ENCODE measurements at places on chromosomes 13 and 19. TPM values are rescaled to one million over a fixed set of nuclear protein-coding genes. Genes with fewer than 3 reads are reported as not detected.

The ZNF737 gene
- 36.3 TPM for polyA plus RNA-seq

The EBPL gene
- 50.4 TPM for polyA plus RNA-seq

DNA sequence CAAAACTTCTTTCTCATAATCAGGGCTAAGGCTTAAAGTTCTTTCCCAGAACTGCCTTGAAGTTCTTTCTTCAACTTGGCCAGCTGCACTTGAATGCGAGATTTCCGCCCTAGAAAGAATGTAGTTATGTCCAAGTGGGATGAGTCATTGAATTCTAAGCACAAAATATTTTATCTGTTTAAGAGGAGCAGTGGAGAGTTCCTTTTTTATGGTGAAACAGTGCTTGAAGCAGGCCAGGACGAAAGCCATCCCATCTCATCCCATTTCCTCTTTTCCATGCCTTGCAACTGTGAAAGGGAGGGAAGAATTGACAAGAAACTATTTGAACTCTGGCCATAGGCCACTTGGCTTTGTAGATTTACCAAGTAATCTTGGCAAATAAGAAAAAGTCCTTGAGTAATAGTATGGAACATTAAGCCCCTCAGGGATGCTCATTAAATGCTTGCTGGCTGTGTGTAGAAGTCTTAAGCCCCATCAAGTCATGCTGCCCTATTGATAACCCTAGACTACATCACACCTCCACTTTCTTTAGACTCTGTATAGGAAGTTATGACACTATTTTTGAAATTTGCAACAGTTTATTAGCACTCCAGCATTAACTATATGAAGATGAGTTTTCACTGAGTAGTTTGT is 174.5 kb downstream of the KCTD12 start:
- no peak for DNase-seq

- DNase-seq, result no peak
Observed at GRCh38 chr13:40943073-40943472, 76.0 kb downstream of the ELF1 start.

DNA sequence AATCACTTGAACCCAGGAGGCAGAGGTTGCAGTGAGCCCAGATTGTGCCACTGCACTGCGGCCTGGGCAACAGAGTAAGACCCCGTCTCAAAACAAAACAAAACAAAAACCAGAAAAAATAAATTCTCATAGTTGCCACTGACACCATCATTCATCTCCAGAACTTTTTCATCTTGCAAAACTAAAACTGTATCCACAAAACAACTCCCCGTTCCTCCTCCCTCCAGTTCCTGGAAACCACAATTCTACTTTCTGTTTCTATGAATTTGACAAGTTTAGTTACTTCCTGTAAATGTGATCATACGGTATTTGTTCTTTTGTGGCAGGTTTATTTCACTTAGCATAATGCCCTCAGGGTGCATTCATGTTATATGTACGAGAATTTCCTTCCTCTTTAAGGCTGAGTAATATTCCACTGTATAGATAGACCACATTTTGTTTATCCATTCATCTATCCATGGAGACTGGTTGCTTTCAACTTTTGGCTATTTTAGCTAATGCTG is 13.2 kb upstream of the ADGRE5 start:
- DNase-seq, result no peak

The LSR gene
- polyA plus RNA-seq, result 62.4 TPM
